ENCODE measurements at places on chromosomes 5 and 9. TPM values are rescaled to one million over a fixed set of nuclear protein-coding genes. Genes with fewer than 3 reads are reported as not detected.

LURAP1L gene
- 87.6 TPM for total RNA-seq

SPTAN1 gene
- total RNA-seq, result 229 TPM

LHX3 gene
- total RNA-seq, result not detected

NPR3 gene
- 14.9 TPM for total RNA-seq

HTR1A gene
- total RNA-seq, result not detected

GRXCR2 gene
- not detected for total RNA-seq

ABCA1 gene
- total RNA-seq, result 75.2 TPM

FGFR4 gene
- 13.6 TPM for total RNA-seq

Data from fibroblast of lung (primary cell).